ENCODE measurements at places on chromosomes 2 and 18.

GRCh38 chr2:120291401-120292311 lies 39.0 kb downstream of the RALB start:
- no peak for DNase-seq

DNA sequence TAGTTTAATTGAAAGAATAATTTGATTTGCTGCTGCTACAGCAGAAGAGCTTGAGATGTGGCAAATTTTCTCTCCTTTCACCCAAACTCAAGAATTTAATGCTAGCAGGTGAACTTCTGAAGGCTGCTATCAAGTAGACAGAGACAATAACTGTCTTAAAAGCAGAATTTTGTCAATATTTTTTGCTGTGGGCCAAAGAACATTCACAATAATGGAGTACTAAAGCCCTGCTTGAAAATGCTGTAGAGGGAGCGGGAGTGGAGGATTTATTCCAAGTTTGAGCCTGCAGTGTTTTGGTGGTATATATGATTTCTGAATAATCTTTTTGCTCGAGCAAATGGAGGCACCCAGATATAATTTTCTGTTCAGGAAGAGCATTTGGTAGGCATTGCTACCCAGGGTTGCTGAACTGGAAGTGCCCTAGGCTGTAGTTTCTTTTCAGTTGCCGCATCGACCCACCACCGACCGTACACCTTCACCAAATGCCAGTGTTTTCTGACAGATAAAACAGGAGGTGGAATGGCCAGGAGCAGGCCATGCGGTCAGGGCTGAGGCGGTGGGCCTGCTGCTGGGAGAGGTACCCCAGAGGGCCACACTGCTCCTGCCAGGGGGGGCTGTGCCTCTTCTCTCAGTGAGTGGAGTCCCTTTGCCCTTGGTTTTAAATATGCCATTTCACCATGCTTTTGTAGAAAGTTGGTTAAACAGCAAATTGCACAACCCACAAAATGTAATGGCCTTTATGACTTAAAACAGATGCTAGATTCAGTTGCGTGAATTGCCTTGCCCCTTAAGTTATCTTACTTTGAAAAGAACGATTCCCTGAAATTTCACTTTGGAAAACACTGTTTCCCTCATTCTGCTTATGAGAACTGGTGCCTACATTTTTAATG lies 36.4 kb downstream of the TSHZ1 start:
- no peak for DNase-seq

GRCh38 chr2:23697256-23698075 lies 229.5 kb downstream of the ATAD2B start:
- DNase-seq = no peak

- no peak for DNase-seq
Observed at GRCh38 chr2:58727981-58728656, 487.0 kb upstream of the FANCL start.

- DNase-seq = no peak
Observed at GRCh38 chr2:233656443-233656842, 15.3 kb upstream of the UGT1A9 start.

- DNase-seq = no peak
Observed at GRCh38 chr2:180938451-180938850, 42.0 kb upstream of the UBE2E3 start.

- no peak for DNase-seq
Observed at GRCh38 chr2:47751856-47752414, 31.0 kb upstream of the MSH6 start.

DNA sequence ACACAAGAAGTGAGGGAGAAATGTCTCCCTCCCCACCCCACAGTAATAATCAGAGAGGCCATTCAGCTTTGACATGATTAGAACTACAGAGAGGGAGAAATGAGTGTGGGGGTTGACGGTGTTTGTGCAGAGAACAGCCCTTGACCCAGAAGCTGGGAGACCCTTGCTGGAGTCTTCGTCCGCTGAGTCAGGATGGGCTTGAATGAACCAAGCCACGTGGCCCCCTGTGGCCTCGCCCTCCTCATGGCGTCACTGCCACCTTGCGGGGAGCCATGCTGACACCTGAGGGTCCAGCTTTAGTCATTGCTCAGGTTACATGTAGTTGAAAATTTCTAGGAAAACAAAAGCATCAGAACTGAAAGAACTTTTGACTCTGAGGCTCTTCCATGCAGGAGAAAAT lies 101.2 kb downstream of the DGKD start:
- DNase-seq = no peak

DNA sequence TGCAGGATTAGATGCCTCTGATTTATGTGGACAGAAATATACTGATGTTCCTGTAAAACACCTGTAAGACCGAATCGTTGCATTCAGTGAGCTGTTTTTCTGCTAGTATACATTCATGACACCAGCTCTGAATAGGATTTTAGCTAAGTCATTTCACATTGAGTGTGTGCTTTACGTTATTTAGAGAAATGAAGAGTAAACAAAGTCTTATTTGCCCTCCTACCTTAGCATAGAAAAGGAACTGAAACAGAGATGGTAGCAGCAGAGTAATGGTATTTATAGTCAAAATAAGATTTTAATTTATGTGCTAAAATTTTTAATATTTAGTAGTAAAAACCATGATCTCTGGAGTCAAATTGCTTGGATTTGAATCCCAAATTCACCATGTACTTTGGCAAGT lies 168.0 kb downstream of the CERS6 start:
- no peak for DNase-seq

GRCh38 chr18:59050661-59051057 lies 89.0 kb upstream of the SEC11C start:
- no peak for DNase-seq

GRCh38 chr2:230877116-230877758 lies 12.5 kb downstream of the ITM2C start:
- DNase-seq = no peak

DNA sequence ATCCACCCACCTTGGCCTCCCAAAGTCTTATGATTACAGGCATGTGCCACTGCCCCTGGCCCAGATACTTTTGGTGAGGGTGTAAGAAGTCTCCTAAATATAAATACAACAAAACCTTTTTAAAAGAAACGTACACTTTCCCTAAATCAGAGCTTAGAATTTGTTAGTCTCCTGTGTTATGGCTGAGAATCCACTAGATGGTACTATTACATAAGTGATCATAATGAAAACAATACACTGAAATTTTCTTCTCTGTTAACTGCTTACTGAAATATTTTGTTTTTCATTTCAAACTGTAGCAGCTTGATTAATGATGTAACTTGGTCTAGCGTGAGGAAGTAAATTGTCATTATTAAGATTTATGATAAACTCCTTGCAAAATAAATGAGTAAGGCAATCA lies 74.8 kb upstream of the FAM98A start:
- no peak for DNase-seq

DNA sequence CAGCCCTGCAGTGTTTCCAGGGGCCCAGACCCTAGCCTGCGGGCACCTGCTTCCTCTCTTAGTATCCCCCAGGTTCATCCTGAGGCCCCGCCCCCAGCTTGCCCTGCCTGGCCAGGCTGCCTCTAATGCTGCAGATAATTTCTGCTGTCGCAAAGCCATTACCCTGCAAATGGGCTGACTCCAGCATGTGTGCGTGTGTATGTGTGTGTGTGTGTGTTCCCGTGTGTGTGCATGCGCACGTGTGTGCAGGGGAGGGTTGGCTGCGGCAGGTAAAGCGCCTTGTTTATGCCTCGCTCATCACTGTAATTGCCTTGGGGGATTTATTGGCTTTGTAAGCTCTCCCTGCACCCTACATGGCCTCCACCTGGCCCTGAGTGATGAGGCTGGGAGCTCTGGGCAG lies 7.6 kb upstream of the PRSS56 start:
- DNase-seq = no peak

DNA sequence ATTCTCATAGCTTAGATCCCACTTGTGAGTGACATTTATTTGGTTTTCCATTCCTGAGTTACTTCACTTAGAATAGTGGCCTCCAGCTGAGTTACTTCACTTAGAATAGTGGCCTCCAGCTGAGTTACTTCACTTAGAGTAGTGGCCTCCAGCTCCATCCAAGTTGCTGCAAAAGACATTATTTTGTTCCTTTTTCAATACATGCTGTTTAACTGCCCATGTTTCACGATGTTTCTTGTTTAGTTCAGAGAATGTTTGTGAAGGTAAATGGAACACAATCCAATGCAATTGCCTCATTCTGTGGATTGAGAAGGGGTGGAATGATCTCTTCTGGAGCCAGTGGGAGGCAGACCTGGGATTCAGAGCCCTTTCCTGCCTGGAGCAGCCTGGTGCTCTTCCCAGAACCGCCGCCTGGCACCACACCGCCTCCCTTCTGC lies 273.5 kb upstream of the ATP5MC3 start:
- DNase-seq = no peak

- no peak for DNase-seq
Observed at GRCh38 chr2:206220997-206221396, 53.5 kb upstream of the ZDBF2 start.

GRCh38 chr2:70992945-70993853 lies 1.5 kb downstream of the TEX261 start:
- DNase-seq = no peak

DNA sequence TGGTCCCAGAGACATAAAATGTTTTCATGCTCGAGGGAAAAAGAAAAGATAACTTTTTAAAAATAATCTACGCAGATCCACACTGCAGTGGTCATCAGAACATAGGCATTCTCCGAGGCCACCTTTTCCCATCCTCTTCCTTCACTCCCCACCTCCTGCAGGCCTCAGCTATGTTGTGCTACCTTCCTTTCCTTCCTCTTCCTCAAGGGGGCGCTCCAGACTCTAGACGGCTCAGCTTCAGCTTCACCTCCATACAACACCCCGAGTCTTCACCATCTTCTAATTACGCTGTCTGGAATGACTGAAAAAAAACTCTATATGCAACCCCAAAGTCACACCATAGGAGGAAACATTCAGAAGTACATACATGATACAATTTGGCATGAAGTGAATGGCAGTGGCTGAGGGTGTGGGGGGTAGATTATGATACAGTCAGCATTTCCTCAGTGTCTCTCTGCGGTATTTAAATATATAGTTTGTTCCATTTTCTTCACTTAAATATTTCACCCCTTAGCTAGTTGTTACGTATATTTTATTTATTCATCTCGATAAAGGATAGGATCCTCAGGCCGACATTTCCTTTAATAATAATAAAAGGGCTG lies 583.6 kb downstream of the IRS1 start:
- peak; percentile 41 for DNase-seq

GRCh38 chr2:75142081-75142480 lies 57.2 kb downstream of the TACR1 start:
- no peak for DNase-seq

GRCh38 chr18:71450257-71450656 lies 1093.9 kb downstream of the CBLN2 start:
- DNase-seq = no peak

DNA sequence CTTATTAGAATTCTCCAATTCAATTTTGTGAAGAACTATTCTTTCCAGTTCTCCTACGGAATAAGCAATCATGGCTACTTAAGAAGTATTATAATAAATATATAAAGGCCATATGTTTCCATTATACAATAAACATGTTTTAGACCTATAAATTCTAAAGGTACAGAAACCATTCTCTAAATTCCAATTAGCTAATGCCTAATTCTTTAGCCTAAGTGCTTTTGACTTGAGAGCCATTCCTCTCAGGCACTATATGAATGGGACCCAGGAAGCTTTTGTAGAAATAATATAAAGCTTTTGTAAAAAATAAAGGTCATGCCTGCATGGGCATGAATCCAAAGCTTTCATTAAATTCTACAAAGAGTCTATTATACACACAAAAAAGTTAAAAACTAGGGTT lies 161.0 kb upstream of the UNC80 start:
- DNase-seq = no peak

DNA sequence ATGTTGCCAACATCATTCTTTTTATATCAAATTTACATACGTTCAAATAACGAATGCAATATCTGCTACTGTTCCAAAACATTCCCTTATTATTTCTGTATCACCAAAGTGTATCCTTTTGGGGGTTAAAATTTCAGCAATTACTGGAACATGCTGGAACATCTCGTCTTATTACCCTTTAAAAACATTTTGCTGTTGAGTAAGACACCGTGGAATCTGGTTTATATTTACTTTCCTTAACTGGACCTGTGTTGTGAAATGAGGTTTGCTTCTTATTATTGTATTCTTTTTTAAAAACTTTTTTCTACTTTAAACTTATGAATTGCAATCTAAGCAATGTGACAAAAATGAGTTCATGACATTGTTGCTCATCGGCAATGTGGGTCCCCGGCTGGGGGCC lies 87.4 kb upstream of the PTPRM start:
- DNase-seq = no peak

DNA sequence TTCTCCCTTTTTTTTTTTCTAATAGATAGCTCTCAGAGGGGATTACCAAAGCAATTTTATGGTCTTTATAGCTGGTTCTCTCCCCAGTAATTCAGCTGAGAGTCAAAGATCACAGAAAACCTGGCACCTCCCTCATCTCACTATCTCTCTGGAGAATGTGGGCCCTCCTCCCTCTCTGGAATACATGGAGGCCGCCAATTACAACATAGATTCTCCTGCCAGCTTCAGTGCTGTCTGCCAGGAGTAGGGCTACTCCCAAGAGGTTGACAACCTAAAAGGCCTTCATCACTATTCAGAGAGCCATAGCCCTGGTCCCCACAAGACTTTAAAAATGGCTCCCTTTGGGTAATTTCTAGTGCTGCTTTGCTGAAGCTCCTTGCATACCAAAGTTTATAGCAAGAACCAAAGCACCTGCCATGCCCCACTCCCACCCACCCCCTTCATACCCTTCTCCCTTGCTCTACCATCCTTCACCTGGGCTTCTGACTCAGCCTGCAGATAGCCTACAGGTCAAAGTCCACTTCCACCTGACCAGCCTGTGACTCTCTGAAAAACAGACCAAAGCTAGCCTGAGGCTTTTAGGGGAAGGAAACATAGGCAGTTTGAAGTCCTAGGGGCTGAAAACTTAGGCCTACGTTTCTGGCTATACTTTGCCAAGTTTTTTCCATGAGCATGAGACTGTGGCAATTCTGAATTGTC lies 472.3 kb downstream of the TNS1 start:
- DNase-seq = no peak

- DNase-seq = peak; percentile 75
Observed at GRCh38 chr2:85551698-85552678, 9.3 kb downstream of the GGCX start.

DNA sequence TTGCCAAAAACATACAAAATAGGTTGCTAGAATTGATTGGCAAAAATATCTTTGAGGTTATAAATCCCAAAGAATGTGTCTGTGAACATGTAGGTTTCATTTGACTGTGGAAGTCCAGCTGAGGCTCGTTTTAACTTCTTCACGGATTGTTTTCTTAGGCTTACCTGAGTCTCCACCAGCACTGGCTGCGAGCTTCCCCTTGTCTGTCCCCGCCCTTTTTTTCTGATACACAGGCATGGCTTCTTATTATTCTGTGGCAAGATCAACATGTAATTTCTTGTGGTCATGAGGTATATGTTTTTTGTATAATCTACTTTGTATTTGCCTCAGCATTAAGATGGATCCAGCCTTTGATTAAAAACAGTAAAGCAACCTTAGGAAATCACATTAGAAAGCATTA lies 7.2 kb upstream of the SLC40A1 start:
- DNase-seq = no peak
